NCI-H1417 treated with DMSO at 0.1 percent for 48 hours (cell line): ENCODE measurements at places on chromosomes 2 and 18.

DNA sequence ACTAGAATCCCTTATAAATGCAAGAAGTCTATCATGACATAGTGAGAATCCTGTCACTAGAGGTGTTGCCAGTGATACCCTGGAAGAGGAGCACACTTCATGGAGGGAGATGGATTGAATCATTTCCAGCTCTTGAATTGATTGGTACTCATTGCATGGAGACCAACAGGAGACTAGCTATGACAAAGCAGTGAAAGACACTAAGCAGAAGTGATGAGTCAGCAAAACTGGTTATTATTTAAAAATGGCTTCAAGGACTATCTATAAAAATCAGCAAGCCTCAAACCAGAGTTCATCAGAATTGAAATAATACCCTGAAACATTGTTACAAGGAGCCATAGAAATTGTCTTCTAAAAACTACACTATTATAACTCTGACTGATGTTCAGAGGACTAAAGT is 200.3 kb downstream of the PDE11A start:
- DNase-seq: no peak

DNA sequence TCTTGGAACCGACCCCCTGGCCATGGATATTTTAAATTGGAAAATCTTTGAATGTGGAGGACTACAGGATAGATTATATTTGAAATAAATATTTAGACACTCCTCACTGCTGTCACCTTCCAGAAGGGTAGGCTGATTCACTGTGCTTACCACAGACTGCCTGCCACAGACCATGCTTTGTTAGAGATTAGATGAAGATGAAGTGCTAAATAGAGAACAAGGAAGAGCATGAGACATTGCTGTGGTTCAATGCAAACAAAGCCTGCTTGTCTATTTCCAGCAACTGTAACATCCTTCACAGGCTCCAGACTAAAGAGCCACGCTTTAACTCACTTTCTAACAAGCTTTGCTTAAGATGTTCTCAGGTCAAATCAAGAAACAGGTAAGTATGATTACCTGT is 81.0 kb upstream of the TMEM17 start:
- no peak for DNase-seq

- DNase-seq: no peak
Measured at GRCh38 chr2:135954020-135954601, 31.3 kb downstream of the DARS1 start.

GRCh38 chr2:236341721-236342120 is 77.5 kb upstream of the ASB18 start:
- no peak for DNase-seq

GRCh38 chr2:191020742-191021381 is 6.9 kb upstream of the STAT1 start:
- no peak for DNase-seq

DNA sequence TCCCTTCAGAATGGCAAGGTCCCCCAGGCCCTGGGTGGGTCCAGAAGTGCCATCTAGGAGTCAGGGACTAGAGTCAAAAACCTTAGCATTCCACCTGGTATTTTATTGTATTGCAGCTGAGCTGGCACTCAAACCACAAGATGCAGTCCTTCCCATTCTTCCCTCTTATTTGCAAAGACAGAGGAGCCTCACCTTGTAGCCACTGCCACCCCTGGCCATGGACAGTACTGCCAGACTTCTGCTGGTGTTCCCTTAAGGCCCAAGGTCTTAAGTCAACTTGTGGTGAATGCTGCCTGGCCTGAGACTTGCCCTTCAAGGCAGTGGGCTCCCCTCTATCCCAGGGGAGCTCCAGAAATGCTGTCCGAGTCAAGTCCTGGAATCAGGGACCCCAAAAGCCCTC is 6.9 kb downstream of the UGT1A10 start:
- no peak for DNase-seq

DNA sequence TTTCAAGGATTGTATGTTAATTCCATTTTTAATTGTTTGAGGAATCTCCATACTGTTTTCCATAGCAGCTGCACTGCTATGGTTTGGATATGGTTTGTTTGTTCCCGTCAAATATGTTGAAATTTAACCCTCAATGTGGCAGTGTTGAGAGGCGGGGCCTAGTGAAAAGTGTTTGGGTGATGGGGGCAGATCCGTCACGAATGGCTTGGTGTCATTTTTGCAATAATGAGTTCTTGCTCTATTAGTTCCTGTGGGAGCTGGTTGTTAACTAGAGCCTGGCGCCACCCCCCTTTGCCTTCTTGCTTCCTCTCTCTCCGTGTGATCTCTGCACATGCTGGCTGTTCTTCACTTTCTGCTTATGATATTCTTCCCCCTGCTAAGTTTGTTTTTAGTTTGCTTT is 71.4 kb upstream of the LDLRAD4 start:
- DNase-seq: peak; percentile 25

- no peak for DNase-seq
Measured at GRCh38 chr18:3121259-3121658, 98.5 kb downstream of the MYOM1 start.

DNA sequence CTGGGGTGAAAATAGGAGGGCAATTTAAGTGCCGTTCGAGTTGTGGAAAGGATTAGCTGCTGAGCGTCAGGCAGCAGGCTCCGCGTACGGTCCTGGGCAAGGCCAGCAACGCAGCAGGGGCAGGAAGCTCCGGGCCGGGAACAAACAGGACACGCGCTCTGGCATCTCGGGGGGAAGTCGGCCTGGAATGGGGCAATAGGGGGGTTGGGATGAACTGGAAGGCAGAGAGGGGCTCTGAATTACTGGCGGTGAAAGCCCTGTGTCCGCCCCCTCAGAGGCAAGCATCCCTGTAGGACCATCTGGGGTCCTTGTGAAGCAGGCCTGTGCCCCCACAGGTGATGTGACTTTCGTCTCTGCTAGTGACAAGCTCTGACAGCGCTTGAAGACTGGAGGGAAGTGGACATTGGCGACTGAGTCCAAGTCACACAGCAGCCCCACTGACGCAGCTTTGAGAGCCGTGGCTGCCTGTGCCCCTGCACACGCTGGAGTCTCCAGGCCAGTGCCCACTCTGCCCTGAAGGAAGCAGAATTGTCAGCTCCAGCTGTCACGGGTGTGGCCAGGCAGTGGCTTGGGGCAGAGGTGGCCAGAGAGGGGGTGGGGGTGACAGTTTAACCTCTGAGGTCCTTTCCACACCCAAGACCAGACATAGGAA is 22.3 kb downstream of the GPR35 start:
- DNase-seq: no peak

DNA sequence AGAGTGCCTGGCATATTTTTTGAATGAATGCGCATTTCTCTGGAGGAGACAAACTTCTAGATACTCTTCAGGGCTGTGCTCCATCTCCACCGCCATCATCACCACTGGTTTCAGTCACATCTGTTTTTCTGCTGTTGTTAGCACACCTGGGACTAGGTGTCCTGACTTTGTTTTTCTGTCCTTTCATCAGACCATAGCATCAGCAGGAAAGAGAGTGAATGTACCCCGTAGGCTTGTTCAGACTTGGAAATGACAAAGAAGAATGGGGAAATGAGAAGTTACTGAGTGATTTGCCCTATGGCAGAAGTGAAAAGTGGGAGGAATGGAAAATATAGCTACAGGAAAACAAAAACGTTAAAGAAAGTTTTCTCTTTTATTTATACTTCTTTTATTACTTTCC is 965.2 kb upstream of the FANCL start:
- DNase-seq: no peak

DNA sequence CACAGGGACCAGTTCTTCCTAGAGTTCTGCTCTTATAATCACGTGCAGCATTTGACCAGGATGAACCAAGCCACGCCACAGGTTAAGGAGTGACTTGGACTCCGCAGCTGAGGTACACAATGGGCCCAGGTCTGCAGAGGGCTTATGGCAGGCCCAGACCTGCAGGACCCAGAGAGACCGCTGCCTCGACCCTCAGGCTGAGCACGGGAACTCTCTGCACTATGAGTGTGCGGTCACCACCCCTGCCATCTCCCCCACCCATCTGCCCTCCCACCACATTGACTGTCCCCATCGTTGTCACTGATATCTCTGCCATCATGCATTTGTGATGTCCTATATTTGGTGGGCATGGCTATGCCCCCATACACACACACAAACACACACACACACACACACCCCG is 45.7 kb upstream of the HPCAL1 start:
- DNase-seq: no peak

- no peak for DNase-seq
Measured at GRCh38 chr2:16100006-16100405, 159.7 kb downstream of the MYCN start.

GRCh38 chr2:28128281-28128950 is 237.9 kb downstream of the BABAM2 start:
- no peak for DNase-seq

- no peak for DNase-seq
Measured at GRCh38 chr2:29586919-29587318, 334.5 kb downstream of the ALK start.

DNA sequence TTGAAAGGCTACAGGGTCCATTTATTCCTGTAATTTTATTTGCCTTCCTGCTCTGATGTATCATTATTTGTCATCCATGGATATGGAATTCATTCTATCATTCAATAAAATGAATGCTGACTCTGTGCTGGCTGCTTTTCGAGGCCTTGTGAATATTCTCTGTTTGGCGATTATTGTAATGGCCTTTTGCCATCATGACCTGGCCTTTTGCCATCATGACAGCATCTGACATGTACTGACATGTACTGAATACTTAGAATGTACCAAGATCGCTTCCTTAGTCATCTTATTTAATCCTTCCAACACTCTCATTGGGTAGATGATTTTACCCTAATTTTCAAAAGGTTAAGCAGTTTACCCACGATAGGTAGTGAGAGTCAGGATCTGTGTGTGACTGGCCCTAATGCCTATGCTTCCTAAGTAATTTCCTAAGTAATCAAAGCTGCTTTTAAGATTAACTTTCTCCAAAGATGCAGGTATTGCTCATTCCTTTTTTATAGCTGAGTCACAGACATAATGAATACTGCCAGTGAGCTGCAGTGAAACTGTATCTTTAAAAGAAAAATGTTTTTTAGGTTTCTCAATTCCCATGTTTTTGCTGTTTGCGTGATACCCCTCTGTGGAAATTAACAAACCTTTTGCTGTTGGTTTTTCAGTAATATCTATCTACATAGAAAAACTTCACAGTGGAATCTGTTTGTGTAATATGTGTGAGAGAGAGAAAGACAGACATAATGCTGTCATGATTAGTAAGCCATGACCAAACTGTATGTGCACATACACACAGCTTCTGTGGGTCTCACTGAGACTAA is 127.8 kb downstream of the CERS6 start:
- no peak for DNase-seq

GRCh38 chr2:170716851-170717598 is 1.9 kb downstream of the SP5 start:
- DNase-seq: no peak

DNA sequence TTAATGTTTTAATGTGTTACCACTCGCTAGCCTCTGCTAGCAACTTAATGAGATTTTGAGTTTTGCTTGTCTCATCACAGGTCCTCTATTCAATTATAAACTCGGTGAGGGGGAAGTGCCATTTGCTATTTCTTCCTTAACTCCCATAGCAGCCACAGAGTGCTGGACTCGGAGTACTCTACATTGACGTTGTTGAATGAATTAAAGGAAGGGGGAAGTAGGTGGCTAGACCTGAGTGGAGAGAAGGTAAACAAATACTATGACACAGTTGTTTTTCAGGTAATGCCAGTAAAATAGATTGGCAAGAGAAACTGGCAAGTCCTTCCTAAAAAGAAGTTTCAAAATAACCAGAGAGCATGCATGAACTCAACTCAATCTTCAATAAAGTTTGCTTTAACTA is 339.3 kb downstream of the HRH4 start:
- DNase-seq: no peak

DNA sequence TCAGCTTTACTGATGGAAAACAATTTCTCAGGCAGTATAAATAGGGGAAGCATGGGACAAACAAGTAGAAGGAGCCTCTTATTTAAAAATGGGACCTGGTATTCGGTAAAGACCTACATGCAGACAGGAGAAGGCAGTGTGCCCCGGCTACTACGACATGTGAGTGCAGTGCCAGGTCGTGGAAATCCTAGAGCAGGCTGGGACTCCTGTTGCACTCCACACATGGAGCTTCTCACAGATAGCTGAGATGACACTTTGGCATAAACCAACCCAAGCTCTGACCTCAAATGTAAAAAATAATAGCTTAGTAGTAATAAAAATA is 885 bp upstream of the DSEL start:
- peak; percentile 19 for DNase-seq

GRCh38 chr2:107931412-107931811 is 54.9 kb upstream of the SLC5A7 start:
- DNase-seq: no peak

DNA sequence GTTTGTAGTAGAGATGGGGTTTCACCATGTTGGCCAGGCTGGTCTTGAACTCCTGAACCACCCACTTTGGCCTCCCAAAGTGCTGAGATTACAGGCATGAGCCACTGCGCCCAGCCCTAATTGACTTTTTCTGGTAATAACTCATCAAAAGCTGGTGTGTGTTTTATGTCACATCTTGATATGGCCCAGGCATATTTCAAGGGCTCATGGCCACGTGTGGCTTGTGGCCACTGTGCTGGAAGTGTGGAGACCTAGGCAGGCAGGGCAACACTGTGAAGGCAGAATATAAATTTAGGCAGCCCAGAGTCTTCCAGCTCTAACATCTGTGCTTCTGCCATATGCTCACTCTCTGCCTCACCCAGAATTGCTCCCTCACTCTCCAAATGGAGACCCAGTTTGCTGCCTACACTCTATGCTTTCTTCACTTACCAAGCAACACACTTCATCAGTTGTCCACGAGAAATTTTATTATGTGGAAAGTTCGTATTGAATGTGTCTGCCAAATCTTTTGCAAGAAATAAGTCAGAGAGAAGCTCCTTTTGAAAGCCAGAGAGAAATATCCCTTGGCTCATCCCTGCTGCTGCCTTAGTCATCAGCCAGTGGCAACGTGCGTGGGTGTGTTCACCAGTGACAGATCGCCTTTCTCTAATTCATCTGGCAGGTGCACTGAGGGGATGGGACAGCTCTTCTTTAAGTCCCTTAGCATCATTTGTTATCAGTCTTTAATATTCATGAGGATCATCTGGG is 129.4 kb upstream of the CXCR4 start:
- no peak for DNase-seq

- no peak for DNase-seq
Measured at GRCh38 chr2:79960035-79960434, 344.5 kb downstream of the LRRTM1 start.

GRCh38 chr2:140643761-140644187 is 1487.0 kb downstream of the LRP1B start:
- DNase-seq: no peak

- no peak for DNase-seq
Measured at GRCh38 chr18:45626330-45627203, 11.3 kb downstream of the SLC14A2 start.
